ENCODE measurements at places on chromosomes 4 and X. TPM values are rescaled to one million over a fixed set of nuclear protein-coding genes. Genes with fewer than 3 reads are reported as not detected.

The DMRTC1 gene
- total RNA-seq, result not detected

The CXCR3 gene
- total RNA-seq, result not detected

The GPR143 gene
- not detected for total RNA-seq

The GAGE12J gene
- total RNA-seq, result not detected

The C4orf50 gene
- not detected for total RNA-seq

The SLC6A14 gene
- not detected for total RNA-seq

The NKX6-1 gene
- total RNA-seq, result not detected

The ZNF711 gene
- 0.24 TPM for total RNA-seq

The FNIP2 gene
- 12.1 TPM for total RNA-seq

The SCD5 gene
- 32.6 TPM for total RNA-seq

The HAUS3 gene
- 12.6 TPM for total RNA-seq

The CT45A2 gene
- not detected for total RNA-seq

The CT45A1 gene
- total RNA-seq, result not detected

The SRPX2 gene
- total RNA-seq, result 160 TPM

The L1CAM gene
- total RNA-seq, result not detected

The GPR78 gene
- 0.64 TPM for total RNA-seq

The TBL1X gene
- 10.4 TPM for total RNA-seq

The RHOH gene
- not detected for total RNA-seq

The BEND2 gene
- not detected for total RNA-seq

The SHISA3 gene
- 71.1 TPM for total RNA-seq

The NR3C2 gene
- 0.19 TPM for total RNA-seq
